Hematopoietic multipotent progenitor cell treated with erythropoietin and hydrocortisone succinate and interleukin-3 and kit ligand, for 6 days (in vitro differentiated cells): ENCODE measurements at places on chromosomes 13 and 19.

DNA sequence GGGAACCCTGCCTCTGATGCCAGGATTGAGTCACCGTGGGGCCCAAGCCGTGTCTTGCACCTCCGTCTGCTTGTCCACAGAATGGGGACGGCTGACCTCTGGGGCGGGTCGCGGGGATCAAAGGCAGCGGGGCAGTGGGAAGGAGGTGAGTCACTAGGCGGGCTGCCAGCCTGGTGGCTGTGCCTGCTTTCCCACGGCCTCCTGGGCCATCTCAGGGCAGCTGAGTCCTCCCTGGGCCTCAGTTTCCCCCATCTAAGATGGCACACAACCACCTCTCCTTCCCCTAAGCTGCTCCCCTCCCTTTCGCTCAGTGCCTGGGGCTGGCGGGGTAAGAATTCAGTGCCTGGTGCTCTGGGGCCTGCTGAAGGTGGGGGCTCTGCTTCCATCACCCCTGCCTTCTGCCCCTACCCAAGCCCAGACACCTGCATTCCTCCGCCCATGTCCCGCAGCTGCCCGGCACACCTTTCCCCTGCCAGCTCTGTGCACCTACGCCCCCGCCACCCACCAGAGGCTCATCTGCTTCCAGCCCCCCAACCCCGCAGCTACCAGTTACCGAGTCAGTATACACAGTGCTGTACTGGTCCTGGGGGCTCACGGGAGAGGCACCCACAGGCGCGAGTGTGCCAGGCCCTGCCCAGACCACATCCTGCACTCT is 3.5 kb downstream of the MKNK2 start:
- DNase-seq = peak; percentile 54

GRCh38 chr13:77860507-77860981 is 58.1 kb downstream of the EDNRB start:
- DNase-seq = peak; percentile 63

DNA sequence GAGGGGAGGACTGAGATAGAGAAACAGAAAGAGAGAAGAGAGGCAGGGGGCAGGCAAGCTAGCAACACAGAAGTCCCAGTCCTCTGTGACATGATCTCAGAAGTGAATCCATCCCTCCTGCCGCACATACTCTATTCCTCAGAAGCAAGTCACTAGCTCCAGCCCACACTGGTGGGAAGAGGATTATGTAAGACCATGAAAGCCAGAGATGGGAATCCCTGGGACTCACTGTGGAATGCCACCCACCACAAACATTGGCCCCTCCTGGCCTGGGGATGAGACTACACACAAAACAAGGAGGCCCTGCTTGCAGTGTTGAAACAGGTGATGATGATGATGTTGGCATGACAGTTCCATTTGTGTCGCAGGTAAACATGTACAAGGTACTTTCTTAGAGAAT is 419.9 kb downstream of the IRS2 start:
- DNase-seq = no peak

- DNase-seq = no peak
These were observed 876 bp downstream of the SACS start for GRCh38 chr13:23432626-23433025.

GRCh38 chr13:113724780-113725315 is 34.2 kb upstream of the TMEM255B start:
- peak; percentile 72 for DNase-seq

DNA sequence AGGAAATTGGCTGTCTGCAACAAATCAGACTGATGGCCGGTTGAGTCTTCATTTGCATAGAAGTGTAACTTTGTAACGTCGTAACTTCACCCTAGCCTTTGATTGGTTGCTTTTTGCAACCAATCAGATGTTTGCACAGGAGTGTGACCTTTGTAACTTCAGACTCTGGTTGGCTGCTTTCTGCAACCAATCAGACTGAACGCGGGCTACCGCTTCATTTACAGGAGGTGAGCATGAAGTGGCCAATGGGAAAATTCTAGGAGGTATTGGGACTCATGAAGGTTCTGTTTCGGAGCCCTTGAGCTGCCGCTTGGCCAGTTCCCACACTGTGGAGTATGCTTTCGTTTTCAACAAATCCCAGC is 441 bp upstream of the ZNF559 start:
- peak; percentile 70 for DNase-seq

DNA sequence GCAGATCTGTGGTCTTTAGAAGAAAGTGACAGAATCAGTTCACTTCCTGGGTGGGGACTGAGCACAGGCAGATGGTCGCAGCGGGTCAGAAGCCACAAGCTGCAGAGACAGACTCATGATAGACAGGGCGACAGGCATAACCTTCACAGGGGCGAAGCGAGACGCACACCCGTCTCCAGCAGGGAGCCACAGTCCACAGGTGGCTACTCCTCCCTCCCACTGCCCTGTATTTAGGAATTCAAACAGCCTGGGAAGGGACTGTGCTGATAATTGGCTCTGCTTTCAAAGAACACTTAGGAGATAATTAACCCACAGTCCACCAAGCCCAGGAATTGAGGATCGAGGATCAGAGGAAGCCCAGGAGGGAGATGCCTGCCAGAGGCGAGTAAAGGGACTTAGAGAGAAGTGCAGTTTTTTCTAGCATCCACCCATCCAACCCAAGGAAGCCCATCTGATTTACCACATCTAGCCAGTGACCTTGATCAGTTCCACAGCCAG is 23.2 kb downstream of the RFX2 start:
- peak; percentile 50 for DNase-seq
